ENCODE measurements at places on chromosomes 4 and X. TPM values are rescaled to one million over a fixed set of nuclear protein-coding genes. Genes with fewer than 3 reads are reported as not detected.
A peak's percentile ranks its signal among the peaks of the same experiment; 100 is the strongest.

TIGD4 gene
- under 0.01 TPM for total RNA-seq

TCP11X2 gene
- not detected for total RNA-seq

GRCh38 chr4:1961563-1961962 is 47.2 kb downstream of the NELFA start:
- no peak for DNase-seq

DNA sequence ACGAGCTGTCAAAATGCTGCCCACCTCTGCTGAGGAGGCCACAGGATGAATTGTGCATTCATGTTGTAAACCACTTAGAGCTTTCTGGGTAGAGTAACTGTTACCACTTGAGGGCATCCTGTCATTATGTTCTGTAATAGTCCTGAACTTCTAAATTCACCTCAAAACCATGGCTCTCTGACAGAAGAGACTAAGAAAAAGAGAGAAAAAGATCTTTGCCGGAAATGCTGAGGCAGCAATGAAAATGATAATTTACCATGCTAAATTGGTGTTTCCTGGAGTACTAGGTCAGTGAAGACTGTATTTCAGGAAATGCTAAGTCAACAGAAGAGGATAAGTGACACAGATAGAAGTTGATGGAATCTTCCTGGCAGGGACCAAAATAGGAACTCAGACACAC is 942.3 kb upstream of the SLIT2 start:
- peak; percentile 60 for DNase-seq

DNA sequence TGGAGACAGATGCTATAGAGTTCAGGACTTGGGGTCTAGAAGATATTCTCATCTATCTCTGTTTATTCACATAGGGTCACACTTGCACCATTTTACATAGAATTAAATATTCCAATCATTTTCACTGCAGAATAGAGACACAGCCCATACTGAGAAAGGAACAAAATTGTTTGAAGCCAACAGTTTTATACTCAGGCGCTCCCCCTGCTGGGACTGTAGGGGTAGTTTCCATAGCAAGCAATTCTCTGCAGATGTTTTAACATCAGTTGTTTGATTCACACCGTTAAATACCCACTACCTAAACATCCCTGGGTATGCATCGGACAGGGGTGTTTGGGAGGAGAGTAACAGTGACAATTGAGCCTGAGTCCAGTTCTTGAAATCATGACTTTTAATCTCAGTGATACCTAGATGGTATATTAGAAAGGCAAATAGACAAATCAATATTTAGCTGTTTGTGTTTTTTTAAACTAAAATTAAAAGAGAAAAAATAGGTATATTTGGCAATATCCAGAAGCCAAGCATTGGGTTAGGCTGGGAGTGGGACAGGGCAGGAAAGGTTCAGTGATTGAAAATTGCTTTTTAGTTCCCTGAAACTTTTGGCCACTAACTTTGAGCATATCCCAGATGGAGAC is 33.8 kb downstream of the LONRF3 start:
- peak; percentile 23 for DNase-seq

DNA sequence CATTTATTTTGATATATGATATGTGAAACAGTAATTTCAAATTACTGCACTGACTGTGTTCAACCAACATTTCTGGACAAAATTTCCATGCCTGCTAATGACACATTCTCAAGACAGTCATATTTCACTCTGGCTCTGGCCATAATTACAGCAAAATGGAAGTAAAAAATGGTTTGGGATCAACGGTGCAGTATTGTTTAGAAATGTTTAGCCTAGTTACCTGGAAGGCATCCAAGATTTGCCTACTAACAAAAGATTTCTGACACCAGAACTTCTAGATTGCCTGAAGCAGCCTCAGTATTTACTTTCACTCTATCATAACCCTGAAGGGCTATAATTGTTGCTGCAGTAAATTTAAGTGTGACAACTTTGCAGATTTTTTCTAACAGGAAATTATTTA is 416.3 kb downstream of the PCDH10 start:
- peak; percentile 24 for DNase-seq

ASMT gene
- not detected for total RNA-seq

SOD3 gene
- total RNA-seq, result 14.2 TPM

GRCh38 chr4:78529569-78530209 is 21.9 kb upstream of the ANXA3 start:
- peak; percentile 43 for DNase-seq

MTMR8 gene
- 0.43 TPM for total RNA-seq

DNA sequence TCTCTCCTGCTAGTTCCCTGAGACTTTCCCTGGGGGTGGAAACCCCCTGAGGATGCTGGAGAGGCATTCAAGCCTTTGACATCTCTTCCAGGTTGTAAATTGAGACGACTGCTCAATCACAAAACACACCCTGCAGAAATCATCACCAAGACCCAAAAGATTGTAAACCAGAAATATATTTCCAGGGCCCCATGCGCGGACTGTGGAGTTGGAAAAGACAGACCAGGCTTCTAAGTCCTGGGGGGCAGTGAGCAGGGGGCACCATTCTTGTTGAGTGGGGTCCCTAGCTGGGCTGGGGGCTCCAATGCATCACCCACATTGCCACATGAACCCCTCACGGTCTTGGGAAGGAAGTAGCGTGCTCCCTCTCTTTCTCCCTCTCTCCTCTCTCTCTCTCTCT is 87.9 kb upstream of the C4orf50 start:
- DNase-seq, result no peak

- DNase-seq, result no peak
Observed at GRCh38 chr4:11474146-11474545, 45.5 kb upstream of the HS3ST1 start.

BANK1 gene
- total RNA-seq, result 0.32 TPM

GRCh38 chrX:139739138-139739537 is 31.2 kb upstream of the MCF2 start:
- peak; percentile 29 for DNase-seq

DNA sequence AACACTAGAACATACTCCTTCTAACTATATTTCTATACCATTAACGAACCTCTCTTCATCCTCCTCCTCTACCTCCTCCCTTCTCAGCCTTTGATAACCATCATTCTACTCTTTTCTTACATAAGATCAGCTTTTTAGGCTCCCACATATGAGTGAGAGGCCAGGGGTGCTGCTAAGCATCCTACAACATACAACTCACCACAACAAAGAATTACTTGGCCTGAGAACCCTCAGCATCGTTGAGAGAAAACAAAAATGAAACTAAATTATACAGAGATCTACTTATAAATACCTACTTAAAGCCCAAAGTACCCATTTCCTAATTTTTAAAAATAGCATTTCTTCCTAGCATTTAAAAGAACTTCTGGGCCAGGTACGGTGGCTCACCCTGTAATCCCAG is 77.7 kb downstream of the CC2D2A start:
- DNase-seq, result no peak

- no peak for DNase-seq
Observed at GRCh38 chrX:42975906-42976305, 197.9 kb upstream of the PPP1R2C start.

- DNase-seq, result peak; percentile 83
Observed at GRCh38 chr4:156976147-156976546, 4.5 kb upstream of the PDGFC start.

GRCh38 chr4:28225050-28225449 is 1364.4 kb downstream of the STIM2 start:
- peak; percentile 25 for DNase-seq

- DNase-seq, result no peak
Observed at GRCh38 chrX:288561-288991, 7.4 kb downstream of the PLCXD1 start.

GRCh38 chr4:100103671-100104070 is 86.6 kb downstream of the DDIT4L start:
- no peak for DNase-seq

IGSF1 gene
- 0.32 TPM for total RNA-seq

FAM13A gene
- 34.1 TPM for total RNA-seq

HTN1 gene
- under 0.01 TPM for total RNA-seq

- no peak for DNase-seq
Observed at GRCh38 chr4:18973296-18973695, 951.7 kb upstream of the LCORL start.

VCX2 gene
- total RNA-seq, result not detected

TRAM1L1 gene
- total RNA-seq, result 2.6 TPM

GRCh38 chr4:56828784-56829535 is 7.5 kb upstream of the SPINK2 start:
- DNase-seq, result peak; percentile 34

DNA sequence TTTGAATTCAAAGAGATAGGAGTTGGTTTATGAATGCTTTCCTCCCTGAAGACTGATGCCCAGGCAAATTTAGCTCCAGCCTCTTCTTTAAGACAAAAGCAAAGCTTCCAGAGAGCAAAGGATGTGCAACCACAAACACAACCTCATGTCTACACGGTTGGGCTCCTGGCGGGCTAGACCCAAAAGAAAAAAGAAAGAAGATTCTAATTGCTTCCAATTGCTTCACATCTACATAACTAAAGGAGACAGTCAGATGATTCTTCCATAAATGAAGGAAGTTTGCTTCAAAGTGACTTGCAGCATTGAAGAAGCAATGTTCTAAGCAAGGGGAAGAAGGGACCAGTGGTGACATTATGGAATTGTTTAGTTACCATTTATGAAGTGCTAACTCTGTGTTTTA is 1603.0 kb upstream of the TENM3 start:
- DNase-seq, result no peak

- peak; percentile 79 for DNase-seq
Observed at GRCh38 chr4:43132010-43132582, 239.6 kb downstream of the GRXCR1 start.

PLS3 gene
- 271 TPM for total RNA-seq

IL2RG gene
- not detected for total RNA-seq

DNA sequence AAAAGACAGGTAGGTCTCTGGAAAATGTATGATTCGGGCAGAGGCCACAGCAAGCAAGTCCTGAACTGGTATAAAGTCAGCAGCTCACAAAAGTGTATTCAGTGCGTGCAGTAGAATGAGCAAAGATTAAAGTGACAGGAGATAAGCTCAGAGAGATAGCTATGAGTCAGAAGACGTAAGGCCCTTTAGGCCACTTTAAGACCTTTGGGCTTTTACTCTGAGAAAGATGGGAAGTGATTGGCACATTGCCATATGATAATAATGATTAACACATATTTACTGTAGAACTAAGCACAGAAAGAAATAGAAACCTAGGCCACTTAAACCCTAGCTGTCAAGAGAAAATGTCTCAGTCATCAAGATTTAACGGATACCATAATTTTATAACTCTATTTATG is 51.7 kb downstream of the TBCK start:
- DNase-seq, result peak; percentile 34

DNA sequence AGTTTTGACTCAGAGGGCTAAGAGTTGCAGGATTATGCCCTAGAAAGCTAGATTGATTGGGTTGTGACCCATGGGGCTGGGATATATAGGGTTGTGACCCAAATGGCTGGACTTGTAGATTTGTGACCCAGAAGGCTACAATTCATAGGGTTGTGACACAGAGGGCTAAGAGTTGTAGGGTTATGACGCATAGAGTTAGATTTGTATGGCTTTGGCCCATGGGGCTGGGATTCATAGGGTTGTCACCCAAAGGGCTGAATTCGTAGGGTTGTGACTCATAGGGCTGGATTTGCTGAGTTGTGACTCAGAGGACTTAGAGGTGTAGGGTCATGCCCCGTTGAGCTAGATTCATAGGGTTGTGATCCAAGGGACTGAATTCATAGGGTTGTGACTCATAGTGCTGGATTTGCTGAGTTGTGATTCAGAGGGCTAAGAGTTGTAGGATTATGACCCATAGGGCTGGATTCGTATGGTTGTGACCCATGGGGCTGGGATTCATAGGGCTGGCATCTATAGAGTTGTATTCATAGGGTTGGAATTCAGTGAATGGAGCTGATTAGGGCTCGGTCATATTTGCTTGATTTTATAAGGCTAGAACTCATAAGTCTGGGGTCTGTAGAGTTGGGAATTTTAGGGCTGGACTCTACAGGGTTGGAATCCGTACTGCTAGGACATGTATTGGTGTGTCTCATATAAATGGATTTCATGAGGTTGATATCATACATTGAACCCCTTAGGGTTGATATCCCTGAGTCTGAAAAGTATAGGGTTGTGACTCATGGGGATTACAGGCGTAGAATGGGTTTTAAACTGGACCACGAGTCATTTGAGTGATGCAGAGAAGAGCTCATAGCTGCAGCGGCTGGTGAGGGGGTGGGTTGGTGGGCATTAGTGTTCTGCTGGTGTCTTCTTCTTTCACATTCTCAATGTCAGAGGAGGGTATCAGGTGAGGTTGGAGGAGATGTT is 125.7 kb downstream of the CRLF2 start:
- DNase-seq, result no peak

DNA sequence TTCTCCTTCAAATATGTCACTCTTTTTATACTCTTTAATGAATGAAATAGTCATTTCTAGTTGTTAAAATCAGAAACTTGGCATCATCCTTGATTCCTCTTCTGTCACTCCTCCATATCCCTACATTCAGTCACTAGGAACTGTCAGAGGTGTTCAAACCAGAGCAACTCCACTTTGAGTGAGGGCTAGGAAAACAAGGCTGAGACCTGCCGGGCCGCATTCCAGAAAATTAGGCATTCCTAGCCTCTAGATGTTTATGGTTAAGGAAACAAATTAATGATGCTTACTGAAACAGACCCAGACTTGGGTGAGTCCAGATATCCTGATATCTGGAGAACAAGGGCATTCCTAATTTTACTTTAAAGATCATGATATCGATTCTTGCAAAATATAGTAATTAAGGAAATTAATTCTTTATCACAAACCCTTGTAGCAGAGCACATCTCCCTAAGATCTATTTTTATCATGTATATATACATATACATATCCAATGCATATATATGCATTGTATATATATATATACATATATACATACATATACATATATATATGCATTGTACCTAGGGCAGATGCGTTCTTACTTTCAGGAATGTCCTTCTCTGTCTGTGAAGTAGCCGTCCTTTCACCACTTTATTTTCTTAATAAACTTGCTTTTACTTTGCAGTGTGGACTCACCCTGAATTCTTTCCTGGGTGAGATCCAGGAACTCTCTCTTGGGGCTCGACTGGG is 98.4 kb upstream of the GC start:
- DNase-seq, result no peak

DNA sequence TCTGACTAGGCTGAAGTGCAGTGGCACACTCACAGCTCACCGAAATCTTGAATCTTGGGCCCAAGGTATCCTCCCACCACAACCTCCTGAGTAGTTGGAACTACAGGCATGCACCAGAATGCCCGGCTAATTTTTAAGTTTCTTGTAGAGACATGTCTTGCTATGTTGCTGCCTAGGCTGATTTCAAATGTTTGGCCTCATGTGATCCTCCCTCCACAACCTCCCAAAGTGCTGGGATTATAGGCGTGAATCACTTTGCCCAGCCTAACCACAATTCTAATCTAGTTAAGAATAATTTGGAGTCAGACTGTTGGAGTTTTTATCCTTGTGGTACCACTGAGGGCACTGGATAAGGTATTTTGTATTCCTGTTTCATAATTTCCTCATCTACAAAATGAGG is 317.5 kb upstream of the AGA start:
- no peak for DNase-seq

RAB39B gene
- 0.43 TPM for total RNA-seq

TRPC5OS gene
- not detected for total RNA-seq

- no peak for DNase-seq
Observed at GRCh38 chr4:22997358-22998224, 304.9 kb downstream of the GBA3 start.

Measured in fibroblast of villous mesenchyme (primary cell).